ENCODE measurements at places on chromosomes 11 and 22.

DNA sequence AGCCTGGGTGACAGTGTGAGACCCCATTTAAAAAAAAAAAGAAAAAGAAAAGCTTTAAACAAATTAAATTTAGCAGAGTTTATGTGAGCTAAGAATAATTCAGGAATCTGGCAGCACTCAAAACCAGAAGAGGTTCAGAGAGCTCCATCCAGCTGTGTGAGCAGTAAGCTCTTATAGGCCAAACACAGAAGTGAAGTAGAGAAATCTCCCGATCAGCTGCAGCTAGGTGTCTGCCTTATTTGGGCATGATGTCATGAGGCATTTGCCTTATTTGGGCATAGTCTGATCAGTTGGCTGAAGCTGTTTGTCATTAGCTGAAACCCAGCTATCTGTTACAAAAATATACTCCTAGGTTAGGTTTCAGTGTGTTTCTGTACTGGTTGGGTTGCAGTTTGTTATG, 8.2 kb downstream of the MS4A15 start:
- no peak for DNase-seq

DNA sequence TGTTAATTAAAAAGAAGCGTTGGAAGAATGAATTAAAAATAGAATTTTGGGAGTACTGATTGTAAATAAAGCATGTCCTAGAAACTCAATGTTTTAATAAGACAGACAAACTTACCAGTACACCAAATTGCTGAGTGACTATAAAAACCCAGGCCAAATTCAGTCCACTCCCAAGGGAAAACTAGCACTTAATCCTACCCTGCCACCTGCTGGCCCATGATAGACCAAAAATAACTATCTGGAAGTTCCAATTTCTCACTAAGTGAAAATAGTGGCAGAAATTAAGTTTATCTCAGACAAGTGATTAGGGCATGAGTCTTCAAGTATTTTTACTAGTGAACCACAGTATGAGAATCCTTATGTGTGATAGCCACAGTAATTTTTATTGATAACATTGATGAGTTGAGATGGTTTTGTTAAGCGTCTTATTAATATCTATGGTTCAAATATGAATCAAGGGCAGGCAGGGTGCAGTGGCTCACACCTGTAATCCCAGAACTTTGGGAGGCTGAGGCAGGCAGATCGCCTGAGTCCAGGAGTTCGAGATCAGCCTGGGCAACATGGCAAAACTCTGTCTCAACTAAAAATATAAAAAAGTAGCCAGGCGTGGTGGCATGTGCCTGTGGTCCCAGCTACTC, 9.8 kb upstream of the DDX10 start:
- no peak for DNase-seq

DNA sequence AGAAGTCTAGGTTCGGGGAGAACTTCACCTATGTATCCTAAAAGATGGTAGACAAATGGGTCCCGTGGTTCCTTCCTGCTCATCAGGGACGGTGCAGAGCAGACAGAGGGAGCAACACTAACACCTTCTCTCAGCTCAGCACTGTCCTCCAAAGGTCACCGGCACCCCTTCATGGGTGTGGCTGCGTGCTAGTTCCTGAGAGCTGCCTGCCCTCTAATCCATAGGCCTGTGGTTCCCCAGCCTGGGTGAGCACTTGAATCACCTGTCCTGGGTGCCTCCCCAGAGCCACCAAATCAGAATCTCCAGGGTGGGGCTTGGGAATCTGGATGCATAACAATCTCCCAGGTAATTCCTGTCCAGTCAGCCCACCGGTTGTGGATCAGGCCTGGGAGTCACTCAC, 113.9 kb upstream of the TMEM45B start:
- no peak for DNase-seq

DNA sequence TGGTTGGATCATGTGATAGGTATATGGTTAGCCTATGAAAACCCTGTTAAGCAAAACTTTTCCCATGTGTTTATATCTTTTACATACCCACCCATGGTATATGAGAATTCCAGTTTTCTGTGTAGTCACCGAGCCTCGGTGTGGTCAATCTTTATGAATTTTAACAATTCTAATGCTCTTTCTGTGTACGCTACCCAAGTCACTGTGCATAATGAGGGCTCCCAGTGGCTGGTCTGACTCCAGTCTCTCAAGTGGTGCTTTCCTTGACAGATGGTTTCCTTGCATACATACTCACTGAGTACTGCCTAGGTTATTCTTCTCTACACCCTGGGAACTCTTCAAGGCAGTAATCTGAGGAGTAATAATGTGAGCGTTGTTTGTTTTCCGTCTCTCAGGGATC, 17.6 kb downstream of the MUC15 start:
- no peak for DNase-seq

DNA sequence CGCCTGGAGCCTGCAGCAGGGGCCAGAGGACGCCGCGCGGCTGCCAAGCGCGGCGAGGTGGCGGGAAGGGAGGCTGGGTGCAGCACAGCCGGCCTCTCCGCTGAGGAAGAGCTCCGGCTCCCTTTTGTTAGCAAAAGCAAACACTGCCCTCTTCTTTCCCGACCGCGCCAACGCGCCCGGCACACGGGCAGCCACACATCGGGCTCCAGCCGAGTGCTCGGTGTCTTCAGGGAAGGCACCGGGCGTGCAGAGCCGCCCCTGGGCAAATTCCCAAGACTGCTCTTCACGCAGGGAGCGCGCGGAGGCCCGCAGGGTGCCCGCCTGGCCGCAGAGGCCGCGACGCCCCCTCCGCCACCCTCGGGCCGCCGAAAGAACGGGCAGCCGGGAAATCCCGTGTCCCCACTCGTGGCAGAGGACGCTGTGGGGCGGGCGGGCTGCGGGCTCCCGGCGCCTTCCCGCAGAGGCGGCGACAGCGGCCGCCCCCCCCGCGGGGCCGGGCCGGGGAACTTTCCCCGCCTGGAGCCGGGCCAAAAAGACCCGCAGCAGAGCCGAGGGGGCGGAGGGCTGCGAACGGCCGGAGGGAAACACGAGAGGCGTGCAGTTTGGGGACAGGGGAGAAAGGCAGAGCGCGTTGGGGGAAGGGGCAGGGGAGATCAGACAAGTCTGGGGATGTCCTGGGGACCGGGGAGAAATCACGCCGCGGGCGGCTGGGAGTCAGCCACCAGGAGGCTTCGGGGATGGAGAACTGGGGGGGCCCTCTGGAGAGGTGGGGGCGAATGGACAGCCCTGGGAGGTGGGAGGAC, 931 bp downstream of the CADM1 start:
- DNase-seq: no peak

DNA sequence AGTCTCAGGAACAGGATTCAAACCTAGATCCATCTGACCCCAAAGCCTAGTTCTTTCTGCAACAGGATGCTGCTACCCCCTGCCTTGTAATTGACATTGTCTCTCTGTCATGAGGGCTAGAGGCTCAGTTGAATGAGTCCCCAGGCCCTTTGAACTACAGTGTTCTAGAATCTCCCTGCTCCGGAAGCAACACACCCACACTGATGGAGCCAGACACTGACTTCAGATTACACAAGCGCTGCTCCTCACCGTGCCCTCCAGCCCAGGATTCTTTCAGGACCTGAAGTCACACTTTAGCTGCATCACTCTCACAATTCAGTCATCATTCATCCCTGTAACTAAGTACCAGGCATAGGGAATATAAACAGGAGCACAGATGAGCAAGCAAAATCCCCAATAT, 69.6 kb downstream of the RAB30 start:
- no peak for DNase-seq

DNA sequence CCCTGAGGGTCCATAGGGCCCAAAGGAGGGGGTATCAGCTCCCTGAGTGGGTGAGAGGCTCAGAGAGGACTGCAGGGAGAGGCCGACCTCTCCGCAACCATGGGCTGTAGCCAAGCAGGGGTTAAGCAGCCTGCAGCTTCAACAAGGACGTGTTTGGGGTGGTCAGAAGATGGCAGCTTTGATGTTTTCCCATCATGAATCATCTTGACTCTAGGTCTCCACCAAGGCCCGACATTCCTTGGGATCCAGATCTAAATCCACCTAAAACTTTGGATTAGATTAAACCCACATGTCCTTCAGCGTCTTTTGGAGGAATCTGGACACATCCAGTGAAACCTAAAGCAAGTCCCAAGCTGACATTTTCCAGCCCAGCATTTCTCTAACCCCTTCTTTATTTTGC, 19.8 kb downstream of the FBLN1 start:
- no peak for DNase-seq

DNA sequence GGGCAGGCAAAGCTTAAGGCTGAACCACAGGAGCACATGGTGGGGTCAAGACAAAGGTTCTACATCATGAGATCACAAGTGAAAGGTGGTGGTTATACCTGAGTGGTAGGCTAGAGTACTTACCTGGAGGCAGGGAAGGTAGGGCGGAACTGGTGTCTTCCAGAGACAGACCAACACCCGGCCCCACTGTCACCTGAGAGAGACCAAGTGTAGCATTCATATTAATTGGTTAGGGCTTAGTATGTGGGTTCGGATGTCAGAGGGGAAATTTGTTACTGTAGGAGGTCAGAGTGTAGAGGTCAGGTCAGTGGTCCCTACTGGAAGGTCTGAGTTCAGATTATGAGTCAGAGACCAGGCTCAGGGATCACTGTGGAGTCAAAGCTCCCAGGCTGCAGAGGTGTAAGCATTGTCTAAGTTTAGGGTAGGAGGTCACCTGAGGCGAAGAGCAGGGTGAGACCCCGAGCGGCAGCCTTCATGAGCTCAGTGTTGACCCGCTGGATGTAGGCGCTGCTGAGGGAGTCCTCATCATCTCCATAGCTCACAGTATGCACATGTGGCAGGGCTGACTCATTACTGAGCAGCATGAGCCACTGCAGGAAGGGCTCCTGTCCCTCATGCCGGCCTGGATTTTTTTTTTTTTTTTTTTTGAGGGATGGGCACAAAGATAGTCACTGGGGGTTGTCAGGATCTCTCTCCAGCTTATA, 3.2 kb downstream of the TPP1 start:
- DNase-seq: no peak

DNA sequence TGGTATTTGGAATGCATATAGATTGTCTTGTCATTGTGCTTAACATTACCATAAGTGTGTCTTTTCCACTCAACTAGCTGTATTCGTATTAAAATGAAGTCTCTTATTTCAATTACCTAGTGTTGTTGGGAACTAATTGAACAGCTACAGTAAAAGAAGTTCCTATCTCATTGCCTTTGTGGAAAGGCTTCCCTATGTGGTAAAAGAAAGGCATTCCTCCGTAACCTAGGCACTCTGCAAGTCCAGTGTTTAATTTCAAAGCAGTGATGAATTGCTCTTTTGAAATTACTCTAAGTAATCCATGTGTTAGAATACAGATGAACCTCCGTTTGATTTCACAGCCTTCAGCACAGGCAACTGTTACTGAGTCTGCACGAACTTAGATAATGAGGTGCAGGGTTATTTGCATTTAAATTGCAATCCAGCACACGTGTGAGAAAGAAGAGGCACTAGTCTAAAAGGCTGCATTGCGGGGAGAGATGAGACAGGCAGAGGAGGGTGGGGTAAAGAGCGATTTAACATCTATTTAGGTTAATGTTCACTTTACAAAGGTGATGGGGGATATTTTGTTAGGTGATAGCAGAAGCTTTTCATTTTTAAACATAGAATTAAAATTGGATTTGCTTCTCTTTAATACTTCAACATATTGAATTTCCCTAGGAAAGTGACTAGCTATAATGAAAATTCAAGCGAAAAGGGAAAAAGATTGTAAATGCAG, 25.0 kb upstream of the CRTAM start:
- DNase-seq: no peak

GRCh38 chr22:47379037-47379436, 616.6 kb downstream of the TBC1D22A start:
- no peak for DNase-seq
